ENCODE measurements at places on chromosomes 12 and 14.
A peak's percentile ranks its signal among the peaks of the same experiment; 100 is the strongest.

- peak overlapping the region; percentile 81 for H3K4me3 ChIP-seq
- DNase-seq, result no peak
- H3K4me1 ChIP-seq, result peaks cover 78% of the 10 kb centered on the region
- H3K27ac ChIP-seq, result peak overlapping the region; percentile 100
- H3K36me3 ChIP-seq, result no peaks in the 10 kb centered on the region
Observed at GRCh38 chr12:121801595-121802484, 2.0 kb upstream of the SETD1B start.

DNA sequence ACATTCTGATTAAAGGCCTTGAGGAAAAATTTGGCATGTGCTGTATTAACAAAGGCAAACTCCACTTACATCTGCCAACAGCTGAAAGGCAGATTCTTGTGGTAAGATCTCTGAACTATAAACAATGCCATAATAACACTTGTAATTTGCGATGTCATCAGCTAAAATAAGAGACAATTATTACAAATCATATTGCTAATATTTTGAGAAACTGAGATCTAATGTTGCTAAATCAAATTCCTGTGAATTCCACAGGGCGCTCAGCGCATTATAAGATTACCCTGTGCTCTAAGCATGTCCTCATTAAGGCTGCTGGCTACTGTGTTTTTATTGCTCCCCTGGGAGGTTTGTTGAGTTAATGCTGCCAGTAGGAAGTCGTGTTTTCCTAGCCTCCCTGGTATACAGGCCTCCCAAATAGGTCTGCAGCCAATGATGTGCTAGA, 244.8 kb downstream of the DACT1 start:
- H3K4me1 ChIP-seq, result no peaks in the 10 kb centered on the region
- no peak for DNase-seq
- no peak overlapping the region for H3K4me3 ChIP-seq
- H3K36me3 ChIP-seq, result no peaks in the 10 kb centered on the region
- no peak overlapping the region for H3K27ac ChIP-seq

- peaks cover 20% of the 10 kb centered on the region for H3K27me3 ChIP-seq
- peaks cover 26% of the 10 kb centered on the region for H3K4me1 ChIP-seq
- H3K4me3 ChIP-seq, result no peak overlapping the region
- no peaks in the 10 kb centered on the region for H3K36me3 ChIP-seq
- DNase-seq, result no peak
Observed at GRCh38 chr12:120067901-120068300, 48.7 kb downstream of the RAB35 start.

GRCh38 chr12:116597886-116598285, 38.7 kb downstream of the MAP1LC3B2 start:
- no peaks in the 10 kb centered on the region for H3K27me3 ChIP-seq
- DNase-seq, result no peak
- no peak overlapping the region for H3K4me3 ChIP-seq
- H3K27ac ChIP-seq, result peak overlapping the region; percentile 79
- peaks cover 43% of the 10 kb centered on the region for H3K4me1 ChIP-seq

DNA sequence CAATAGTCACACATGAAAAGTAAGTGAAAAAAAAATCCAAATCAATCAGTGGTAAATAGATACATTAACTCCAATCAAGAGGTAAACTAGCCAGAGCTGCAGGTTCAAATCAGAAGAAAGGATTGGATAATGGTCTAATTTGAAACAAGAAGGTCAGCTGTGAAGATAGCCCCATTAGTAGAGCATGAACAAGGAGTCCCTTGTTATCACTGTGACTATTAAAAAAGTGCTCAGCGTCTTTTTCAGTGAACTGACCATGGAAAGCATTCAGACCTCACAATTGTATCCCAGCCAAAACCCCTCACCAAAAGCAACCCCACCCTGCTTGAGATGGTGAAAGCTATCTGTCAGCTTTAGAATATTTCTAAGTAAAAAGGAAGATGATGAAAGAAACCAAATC, 125.0 kb upstream of the EGLN3 start:
- no peak overlapping the region for H3K27ac ChIP-seq
- no peaks in the 10 kb centered on the region for H3K27me3 ChIP-seq
- DNase-seq, result no peak
- peaks cover 33% of the 10 kb centered on the region for H3K4me1 ChIP-seq
- no peak overlapping the region for H3K4me3 ChIP-seq

- H3K27me3 ChIP-seq, result no peaks in the 10 kb centered on the region
Observed at GRCh38 chr12:17778242-17778641, 311.8 kb downstream of the RERGL start.

GRCh38 chr12:33763331-33763730, 259.0 kb upstream of the ALG10 start:
- no peaks in the 10 kb centered on the region for H3K36me3 ChIP-seq
- H3K27ac ChIP-seq, result no peak overlapping the region
- DNase-seq, result no peak
- no peaks in the 10 kb centered on the region for H3K4me1 ChIP-seq
- H3K4me3 ChIP-seq, result no peak overlapping the region

DNA sequence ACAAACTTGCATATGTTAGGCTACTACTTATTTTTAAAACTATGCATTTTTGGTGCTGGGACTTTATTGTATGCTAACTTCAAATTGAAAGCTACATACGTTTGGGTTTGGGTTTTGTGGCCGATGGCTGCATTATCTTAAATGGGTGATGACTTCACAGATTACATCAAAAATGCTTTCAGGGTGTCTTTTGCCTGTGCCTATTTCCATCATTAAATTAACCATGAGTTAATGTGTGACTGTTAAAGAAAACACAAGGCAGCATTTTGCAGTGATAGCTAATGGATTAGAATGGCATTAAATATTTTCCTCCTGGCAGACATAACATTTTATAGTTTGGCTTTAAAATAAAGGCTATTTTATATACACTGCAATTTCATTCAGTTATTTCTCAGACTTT, 352.3 kb downstream of the EGLN3 start:
- no peak for DNase-seq
- H3K4me3 ChIP-seq, result no peak overlapping the region
- H3K36me3 ChIP-seq, result no peaks in the 10 kb centered on the region
- H3K27ac ChIP-seq, result no peak overlapping the region

DNA sequence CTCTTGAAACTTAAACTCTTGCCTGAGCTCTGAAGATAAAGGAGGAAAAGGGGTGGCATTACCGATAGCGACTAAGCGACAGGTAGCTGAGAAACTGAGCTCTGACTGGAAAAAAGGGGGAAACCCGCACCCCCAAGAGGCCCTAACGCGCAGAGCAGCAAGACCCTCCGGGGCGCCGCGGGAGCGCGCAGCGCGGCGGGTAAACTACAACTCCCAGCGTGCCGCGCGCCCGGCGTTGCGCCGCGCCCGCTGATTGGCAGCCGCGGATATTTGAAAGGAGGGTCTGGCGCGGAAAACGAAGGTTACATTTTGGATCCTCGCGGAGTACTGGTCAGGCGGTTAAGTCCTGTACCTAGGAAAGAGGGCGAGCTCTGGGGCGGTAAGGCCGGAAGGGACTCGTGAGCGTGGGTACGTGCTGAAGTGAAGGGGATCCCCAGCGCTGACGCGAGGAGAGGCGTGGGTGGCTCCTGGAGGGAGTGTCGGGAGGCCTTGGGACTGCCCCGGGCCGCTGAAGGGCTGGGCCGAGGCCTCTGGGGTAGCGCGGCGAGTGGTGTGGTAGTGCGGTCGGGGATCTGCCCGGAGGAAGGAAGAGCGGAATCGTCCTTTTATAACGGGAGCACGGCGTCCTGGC, at the start of gene ESPL1:
ESPL1 (plus strand) TSS at position 301 of the 631 bp plus-strand sequence. CDS start 468 bp downstream, outside the sequence.
- no peaks in the 10 kb centered on the region for H3K36me3 ChIP-seq
- H3K27me3 ChIP-seq, result no peaks in the 10 kb centered on the region
- DNase-seq, result peak; percentile 69

DNA sequence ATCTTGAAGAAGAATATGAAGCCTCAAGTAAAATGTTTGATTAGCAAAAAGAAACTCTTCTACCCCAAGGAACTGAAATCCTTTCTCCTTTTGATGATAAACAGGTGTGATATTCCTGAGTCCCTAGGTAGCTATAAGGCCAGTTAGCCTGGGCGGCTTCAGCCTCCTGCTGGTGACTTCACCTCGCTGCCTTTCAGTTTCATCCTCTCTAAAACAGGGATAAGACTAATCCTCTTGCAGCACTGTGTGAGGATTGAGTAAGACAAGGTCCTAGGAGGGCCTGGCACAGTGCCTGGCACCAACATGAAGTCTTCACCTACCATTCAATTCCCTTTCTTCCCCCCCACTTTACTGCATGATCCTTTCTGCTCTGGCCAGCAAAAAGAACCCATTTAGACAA, 42.1 kb downstream of the CIT start:
- no peak overlapping the region for H3K27ac ChIP-seq
- DNase-seq, result no peak
- H3K27me3 ChIP-seq, result no peaks in the 10 kb centered on the region
- no peaks in the 10 kb centered on the region for H3K36me3 ChIP-seq
- H3K4me1 ChIP-seq, result no peaks in the 10 kb centered on the region

DNA sequence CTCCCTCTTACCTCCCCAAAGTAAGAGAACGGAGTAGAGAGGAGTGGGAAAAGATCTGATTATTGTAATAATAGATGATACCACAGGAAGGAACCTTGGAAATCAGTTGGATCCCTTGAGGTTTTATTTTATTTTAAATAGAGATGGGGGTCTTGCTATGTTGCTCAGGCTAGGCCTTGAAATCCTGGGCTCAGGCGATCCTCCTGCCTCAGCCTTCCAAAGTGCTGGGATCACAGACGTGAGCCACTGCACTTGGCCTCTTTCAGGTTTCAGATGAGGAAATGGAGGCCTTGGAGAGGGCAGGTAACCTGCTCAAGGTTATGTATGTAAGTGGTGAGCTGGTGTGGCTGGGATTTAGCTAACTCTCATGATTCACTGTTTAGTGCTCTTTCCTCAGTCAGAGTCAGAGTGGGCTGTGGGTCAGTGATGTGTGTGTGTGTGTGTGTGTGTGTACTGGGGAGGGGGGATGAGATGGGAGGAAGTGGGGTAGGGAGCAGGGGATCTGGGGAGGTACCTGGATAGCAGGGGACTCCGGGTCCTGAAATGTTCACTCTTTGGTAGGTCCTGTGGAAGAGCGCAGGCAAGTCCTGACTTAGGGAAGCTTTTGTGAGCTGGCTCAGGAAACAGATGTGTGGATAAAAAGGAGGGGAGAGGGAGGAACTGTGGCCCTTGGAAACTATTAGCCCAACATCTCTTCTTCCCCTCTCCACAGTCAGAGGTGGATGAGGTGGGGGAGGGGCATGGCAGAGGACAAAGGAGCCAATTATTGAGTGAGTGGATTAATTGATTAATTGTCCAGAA, 4.7 kb upstream of the CISTR start:
- peaks cover 28% of the 10 kb centered on the region for H3K4me1 ChIP-seq
- H3K4me3 ChIP-seq, result no peak overlapping the region
- no peak overlapping the region for H3K27ac ChIP-seq
- DNase-seq, result no peak

DNA sequence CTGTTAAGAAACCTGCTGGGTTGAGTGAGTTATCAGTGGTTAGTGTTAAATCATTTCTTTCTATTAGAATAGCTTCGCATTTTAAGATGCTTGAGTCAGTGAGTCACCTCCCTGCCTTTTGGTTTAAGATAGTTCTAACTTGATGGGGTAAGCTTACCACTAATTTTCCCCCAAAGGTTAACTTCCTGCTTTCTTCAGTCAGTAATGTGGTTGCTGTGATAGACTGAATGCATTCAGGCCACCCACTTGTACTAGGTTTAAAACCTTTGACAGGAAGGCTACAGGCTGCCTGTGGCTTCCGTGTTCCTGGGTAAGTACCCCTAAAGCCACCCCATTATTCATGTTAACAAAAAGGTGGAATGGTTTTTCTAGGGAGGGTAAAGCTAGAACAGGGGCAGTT, 25.3 kb downstream of the CLEC2A start:
- H3K4me1 ChIP-seq, result no peaks in the 10 kb centered on the region
- H3K27ac ChIP-seq, result no peak overlapping the region
- H3K27me3 ChIP-seq, result no peaks in the 10 kb centered on the region
- DNase-seq, result no peak

- H3K4me1 ChIP-seq, result peaks cover 52% of the 10 kb centered on the region
- no peaks in the 10 kb centered on the region for H3K27me3 ChIP-seq
- peak overlapping the region; percentile 95 for H3K27ac ChIP-seq
- peak overlapping the region; percentile 99 for H3K4me3 ChIP-seq
- peak; percentile 59 for DNase-seq
Observed at GRCh38 chr12:118377884-118378470, 1.6 kb downstream of the SUDS3 start.

GRCh38 chr12:89316705-89317139, 35.6 kb downstream of the DUSP6 start:
- H3K4me1 ChIP-seq, result peaks cover 20% of the 10 kb centered on the region
- H3K27me3 ChIP-seq, result no peaks in the 10 kb centered on the region
- H3K27ac ChIP-seq, result peak overlapping the region; percentile 36
- no peak overlapping the region for H3K4me3 ChIP-seq

GRCh38 chr12:4460761-4461160, 15.1 kb upstream of the FGF6 start:
- DNase-seq, result no peak
- no peaks in the 10 kb centered on the region for H3K36me3 ChIP-seq
- no peak overlapping the region for H3K27ac ChIP-seq

- H3K4me1 ChIP-seq, result no peaks in the 10 kb centered on the region
- no peak overlapping the region for H3K27ac ChIP-seq
- peaks cover 6% of the 10 kb centered on the region for H3K27me3 ChIP-seq
Observed at GRCh38 chr14:59529189-59529588, 44.9 kb downstream of the JKAMP start.

- no peak overlapping the region for H3K27ac ChIP-seq
- no peak for DNase-seq
- H3K36me3 ChIP-seq, result no peaks in the 10 kb centered on the region
- no peak overlapping the region for H3K4me3 ChIP-seq
Observed at GRCh38 chr12:115062741-115063140, 378.8 kb upstream of the TBX3 start.

DNA sequence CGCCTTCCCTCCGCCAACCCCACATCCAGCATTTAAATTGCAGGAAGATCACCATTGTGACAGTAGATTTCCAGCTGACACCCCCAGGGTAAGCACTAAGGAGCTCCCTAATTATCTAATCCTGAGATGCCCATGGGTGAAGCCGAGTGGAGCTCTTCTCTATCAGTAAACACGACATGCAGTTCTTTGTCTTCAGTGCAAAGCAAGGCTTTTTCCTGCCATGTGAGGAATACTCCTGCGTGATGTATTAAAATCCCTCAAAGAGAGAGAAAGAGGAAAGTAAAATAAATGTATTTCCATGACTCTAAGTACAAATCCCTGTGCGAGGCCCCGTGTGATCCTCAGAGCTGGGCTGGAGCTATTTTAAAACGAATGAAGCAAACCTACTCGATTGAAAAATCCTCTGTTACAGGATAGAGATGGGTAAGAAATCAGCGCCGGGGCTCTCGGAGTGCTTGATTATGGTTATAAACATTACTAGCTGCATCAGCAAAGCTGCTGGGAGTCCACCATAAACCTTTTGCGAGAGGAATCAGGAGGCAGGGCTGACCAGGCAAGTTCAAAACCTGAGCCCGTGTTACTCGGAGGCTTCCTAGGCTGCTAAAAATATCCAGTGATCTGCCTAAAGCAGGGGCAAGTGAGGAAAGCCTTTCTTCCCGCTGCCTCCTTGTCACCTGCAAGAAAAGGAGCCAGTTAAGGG, 61.5 kb downstream of the MAP1LC3B2 start:
- peak overlapping the region; percentile 29 for H3K4me3 ChIP-seq
- peaks cover 14% of the 10 kb centered on the region for H3K27me3 ChIP-seq
- no peak for DNase-seq
- peaks cover 21% of the 10 kb centered on the region for H3K4me1 ChIP-seq
- H3K27ac ChIP-seq, result peak overlapping the region; percentile 58
